ENCODE measurements at places on chromosomes 12 and 14.

- no peak for DNase-seq
Measured at GRCh38 chr14:29352706-29353080, 575.0 kb downstream of the PRKD1 start.

DNA sequence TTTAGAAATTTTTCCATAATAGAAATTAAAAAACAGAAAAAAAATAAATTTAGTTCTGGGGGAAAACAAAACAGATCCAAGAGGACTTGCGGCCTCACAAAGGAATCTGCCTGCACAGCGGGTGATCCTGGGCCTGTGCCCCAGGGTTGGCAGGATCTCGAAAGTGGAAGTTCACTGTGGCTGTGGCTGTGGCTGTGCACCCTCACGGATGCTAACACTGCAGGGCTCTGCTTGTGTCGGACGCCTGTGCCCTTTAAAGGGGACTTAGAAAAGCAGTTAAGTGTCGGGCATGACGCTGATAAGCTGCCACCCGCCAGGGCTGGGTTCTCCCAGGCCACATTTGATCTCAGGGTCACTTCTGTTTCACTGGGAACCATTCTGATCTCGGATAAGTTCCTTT is 209.1 kb downstream of the TTC7B start:
- no peak for DNase-seq

GRCh38 chr12:42278128-42278510 is 40.1 kb upstream of the YAF2 start:
- DNase-seq: no peak

- DNase-seq: no peak
Measured at GRCh38 chr14:100528962-100529560, 58.2 kb downstream of the BEGAIN start.

- DNase-seq: no peak
Measured at GRCh38 chr14:56868660-56869059, 58.4 kb upstream of the OTX2 start.

GRCh38 chr14:22979748-22980392 is 2.5 kb downstream of the AJUBA start:
- no peak for DNase-seq

- no peak for DNase-seq
Measured at GRCh38 chr14:31194095-31194494, 13.5 kb downstream of the HECTD1 start.

DNA sequence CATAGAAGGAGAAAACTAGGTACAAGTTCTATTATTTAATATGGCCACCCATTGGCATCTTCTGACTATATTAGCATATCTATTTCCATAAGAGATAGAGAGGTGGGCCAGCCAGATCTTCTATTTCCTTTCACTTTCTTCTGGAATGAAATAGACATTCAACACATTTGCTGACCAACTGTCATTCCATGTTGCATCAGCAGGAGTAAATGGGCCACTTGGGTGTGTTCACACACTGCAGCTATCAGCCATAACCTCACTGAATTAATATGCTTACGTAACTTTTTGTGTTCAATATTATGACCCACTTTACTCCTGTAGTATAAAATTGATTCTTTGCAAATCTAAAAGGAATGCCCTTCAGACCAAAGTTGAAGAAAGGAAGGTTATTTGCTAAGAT is 106.2 kb upstream of the LGR5 start:
- no peak for DNase-seq

DNA sequence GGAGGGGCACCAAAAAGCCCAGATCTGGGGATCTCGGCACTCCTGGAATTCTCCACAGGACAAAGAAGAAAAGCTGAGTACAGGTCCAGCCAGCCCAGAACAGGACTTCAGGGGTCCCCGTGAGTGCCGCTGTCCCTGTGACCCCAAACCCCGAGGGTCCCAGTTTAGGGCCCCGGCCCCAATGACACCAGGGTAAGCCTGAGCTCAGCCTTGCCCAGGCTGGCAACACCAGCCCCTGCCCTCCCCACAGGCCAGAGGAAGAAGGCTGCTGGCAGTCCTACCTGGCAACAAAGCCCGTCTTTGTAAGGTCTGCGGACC is 1.8 kb downstream of the CDK2AP1 start:
- DNase-seq: no peak

- no peak for DNase-seq
Measured at GRCh38 chr14:101083564-101084435, 180.3 kb upstream of the RTL1 start.

DNA sequence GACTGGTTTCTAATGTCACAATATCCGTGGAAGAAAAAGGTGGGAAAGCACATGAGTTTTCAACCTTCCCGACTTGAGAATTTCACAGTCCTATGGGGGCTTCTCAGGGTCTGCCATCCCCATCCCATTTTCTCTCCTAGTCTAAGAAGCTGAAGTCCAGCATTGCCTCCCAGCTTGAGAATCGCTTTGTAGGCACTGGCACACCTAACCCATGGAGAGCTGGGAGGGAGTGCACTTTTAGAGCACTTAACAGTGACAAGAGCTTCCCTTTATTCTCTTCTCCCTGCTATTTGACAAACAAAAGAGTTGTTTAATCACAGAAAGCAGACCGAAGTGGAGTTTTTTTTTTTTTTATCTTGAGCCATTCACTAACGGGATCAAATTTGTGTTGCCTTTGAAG is 22.8 kb upstream of the SRRM4 start:
- DNase-seq: no peak

DNA sequence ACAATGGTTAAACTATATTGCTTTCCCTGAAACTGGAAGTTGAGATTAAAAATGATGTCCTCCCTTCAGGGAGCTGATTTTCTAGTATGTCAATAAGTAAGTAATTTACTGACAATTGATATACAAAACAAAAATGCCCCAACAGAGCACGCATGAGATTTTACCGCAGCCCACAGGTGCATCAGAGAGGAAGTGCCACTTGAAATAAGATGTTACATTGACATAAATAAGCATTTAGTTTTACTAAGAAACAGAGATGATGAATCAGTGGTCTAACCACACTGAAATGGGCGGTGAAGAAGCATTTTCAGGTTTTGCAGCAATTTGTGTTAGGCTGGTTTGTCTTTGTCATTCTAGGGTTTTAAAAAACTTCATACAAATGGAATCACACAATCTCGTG is 8.8 kb upstream of the CLECL1 start:
- DNase-seq: no peak

DNA sequence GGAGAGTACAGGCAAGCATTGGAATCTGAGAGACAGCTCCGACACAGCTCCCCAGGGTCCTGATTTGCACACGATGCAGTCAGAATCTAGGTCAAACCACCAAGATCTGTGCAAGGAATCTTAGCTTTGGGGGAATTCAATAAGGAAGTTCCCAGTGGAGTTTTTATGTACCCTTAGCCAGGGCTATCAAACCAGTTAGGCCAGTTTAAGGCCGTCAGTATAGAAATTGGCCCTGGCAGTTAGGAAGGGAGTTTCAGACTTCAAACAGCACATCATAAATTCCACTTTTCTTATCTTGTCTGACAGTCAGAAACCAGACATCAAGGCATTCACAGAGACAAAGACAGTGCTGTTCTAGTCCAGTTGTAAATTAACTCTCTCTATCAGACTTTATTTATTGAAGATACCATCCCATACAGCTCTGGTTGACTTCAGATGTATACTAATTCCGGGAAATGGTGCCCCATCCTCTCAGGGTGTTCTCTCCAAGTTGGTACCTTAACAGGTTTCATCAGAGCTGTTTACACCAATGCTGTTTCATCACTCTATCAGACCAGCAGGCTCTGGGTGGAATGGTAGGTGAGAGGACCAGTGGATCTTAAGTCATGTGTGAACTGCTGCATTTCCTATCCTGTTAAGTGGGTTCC is 157.5 kb upstream of the ATF7IP start:
- DNase-seq: no peak

GRCh38 chr14:88264116-88264515 is 59.0 kb downstream of the KCNK10 start:
- DNase-seq: no peak

DNA sequence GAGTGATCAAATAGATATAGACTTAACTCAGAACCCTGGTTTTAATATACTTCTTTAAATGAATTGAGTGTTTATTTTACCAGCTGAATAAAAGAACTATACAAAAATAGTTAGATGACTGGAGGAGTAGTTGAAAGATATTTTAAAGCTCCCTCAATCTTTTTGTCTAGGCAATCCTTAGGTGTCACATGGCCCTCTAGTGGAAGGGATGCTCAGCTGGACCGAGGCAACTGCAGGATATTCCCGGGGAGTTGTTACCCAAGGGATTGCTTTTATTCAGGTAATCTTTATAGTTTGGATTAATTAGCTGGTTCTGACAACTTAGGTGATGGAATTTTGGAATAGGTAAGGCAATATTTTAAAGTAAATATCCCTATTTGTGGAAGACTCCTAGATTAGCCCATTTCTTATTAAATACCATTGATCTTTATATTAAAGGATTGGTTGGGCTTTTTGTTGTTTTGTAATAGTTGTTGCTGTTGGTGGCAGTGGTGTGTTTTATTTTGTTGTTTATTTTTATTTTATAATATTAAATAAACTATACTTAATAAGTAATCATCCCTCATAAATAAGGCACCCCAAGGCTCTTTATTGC is 57.1 kb downstream of the ZDHHC17 start:
- no peak for DNase-seq

DNA sequence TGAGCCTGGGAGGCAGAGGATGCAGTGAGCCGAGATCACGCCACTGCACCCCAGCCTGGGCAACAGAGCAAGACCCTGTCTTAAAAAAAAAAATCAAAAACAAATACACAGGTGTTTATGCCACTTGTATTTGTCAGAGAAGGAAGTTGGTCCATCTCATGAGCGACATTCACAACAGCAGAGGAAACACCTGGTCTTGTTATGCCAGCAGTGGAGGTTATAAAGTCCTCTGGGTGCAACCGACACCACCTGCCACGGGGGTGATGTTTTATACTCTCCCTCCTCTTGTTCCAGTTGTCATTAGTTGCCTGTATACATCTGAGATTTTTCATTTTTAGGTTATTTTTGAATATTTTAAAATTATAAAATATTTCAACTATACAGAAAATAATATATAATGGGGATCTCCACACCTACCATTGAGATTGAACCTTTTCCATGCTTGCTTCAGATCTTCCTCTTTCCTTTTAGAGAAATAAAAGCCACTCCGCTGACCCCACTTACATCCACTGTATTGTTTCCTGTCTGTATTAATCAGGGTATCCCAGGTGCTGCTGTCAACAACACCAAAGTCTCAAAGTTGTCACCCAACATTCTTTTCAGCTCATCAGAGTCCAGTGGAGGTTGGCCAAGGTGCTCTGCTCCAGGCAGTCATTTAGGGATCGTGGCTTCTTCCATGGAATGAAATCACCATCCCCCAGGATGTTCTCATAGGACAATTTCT is 65.1 kb downstream of the RNFT2 start:
- no peak for DNase-seq

DNA sequence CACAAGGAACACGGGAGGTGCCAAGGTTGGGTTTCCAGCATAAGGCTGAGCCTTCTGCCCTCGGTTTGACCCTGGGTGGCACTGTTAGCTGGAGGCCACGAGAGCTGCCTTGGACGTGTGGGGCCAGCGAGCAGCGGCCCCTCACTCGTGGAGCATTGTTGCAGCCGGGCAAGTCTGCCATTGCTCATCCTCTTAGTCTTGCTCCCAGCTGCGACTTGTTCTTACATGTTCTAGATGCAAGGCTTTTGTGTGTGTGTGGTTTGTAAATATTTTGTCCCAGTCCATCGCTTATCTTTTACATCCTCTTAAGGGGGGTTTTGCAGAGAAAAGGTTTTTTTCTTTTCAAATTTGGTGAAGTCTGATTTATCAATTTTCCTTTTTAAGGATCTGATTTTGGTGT is 21.1 kb upstream of the C1S start:
- no peak for DNase-seq

GRCh38 chr12:47557386-47557785 is 148.4 kb downstream of the RPAP3 start:
- no peak for DNase-seq

DNA sequence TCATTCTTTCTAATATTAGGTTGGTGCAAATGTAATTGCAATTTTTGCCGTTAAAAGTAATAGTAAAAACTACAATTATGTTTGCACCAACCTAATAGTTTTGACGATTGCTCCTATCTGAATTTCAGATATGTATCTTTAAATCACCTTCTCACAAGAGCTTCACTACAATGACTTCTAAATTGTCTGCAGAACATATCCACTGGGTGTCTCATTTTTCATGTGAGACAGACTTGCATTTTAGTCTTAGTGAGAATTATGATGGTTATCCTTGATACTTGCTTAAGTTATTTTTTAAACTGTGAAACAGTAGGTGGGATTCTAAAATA is 84.6 kb downstream of the ITPR2 start:
- DNase-seq: no peak

All from NCI-H1436 treated with DMSO at 0.1 percent for 48 hours (cell line).